ENCODE measurements at places on chromosomes 16 and 17.

- DNase-seq, result no peak
These were observed 154.4 kb downstream of the ABCC12 start for GRCh38 chr16:48001324-48001895.

- DNase-seq, result no peak
These were observed 39.7 kb downstream of the ABCC6 start for GRCh38 chr16:16183562-16183961.

DNA sequence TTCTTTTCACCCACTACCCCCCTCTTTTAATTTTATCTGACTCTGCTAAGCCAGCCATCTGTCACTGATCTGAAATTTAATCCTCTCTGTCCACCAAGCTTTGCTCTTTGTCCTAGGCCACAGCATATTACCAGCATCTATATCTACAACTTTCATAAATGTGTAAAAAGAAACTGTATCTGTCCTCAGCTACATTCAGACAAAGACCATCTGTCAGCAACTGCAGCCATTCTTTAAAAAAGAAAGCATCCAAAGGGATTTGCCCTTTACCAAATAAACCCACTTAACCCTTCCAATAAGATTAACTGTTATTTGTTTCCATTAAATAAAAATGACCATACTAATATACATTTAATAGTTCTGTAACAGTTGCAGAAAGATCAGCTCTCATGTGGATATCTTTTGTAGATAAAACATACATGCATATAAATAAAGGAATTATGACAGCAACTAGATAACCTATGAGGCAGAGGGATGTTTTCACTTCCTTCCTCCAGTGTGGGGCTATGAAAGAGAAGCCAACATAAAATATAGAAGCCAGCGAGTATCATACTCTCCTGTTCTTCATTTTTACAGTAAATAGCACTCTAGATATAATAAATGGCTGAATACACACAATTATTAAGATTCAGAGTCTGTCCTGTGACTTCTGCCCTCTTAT is 602.5 kb upstream of the SALL1 start:
- no peak for DNase-seq

GRCh38 chr17:2849327-2849670 is 53.1 kb downstream of the RAP1GAP2 start:
- no peak for DNase-seq

DNA sequence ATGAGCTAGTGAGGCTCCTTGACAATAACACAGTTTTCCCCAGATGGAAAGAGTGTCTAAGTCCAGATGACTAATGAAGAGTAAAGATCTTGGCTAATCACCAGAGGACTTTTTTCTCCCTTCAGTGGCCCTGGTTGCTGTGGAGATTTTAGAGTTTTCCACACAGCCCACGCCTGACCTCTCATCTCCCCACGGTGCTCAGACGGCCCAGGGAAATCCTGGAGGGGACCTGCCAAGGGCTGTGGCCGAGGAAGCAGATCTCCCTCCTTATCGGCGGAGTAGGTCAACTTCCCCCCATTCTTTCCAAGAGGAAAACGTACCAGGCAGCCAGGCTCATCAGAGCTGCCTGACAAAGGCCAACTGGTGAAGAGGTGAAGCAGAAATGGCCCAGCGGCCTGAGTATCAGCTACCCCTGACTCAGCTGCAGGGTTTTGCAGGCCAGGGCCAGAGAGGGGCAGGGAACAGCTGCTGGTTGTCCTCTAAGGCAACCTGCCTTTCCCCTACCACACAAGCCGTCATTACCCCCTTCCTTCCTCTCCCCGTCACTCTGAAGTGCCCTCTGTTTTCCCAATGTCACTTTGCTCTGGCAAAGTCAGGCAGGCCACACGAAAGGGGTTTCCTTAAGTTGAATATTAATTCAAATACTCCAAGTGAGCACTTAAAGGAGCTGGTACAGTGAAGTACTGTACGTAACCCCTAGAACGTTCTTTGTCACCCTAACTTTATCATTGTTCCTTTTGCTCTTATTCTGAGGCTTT is 140.2 kb upstream of the ADAMTS18 start:
- DNase-seq, result no peak

DNA sequence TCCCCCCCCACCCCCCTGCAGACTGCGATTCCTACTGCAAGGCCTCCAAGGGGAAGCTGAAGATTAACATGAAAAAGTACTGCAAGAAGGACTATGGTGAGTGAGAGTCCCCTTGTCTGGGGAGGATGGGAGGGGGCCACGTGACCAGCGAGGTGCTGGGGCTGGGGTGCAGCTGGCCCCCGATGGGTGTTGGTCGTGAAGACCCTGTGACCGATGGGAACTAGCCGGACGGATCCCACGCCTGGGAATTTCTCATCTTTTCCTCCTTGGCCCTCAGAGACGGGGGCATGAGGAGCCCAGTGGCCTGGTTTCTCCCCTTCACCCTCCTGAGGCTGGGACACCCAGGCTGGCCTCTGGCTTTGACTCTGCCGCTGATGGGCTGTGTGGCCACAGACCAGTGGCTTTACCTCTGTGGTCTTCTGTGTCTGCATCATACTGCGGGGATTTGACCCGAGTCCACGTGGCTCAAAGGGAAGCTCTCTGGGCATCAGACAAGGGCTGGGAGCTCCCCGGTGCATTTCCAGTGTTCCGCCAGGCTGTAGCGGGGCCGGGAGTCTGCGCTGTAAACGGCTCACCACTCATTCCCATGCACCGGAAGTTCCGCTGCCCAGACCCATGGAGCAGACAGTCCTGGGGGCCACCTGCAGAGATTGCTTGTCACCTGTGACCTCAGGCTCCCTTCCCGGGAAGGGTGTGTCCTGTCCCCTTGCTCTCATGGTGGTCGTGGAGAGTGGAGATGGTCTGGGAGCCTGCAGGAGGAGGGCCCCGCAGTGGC is 200.0 kb downstream of the NTN1 start:
- DNase-seq, result no peak

Measured in activated CD4-positive, alpha-beta T cell treated with anti-CD3 and anti-CD28 coated beads for 4 hours (primary cell).